NCI-H2081 treated with DMSO at 0.1 percent for 48 hours (cell line): ENCODE measurements at places on chromosomes 4 and X.

GRCh38 chrX:21354725-21355124 lies 19.5 kb upstream of the CNKSR2 start:
- no peak for DNase-seq

DNA sequence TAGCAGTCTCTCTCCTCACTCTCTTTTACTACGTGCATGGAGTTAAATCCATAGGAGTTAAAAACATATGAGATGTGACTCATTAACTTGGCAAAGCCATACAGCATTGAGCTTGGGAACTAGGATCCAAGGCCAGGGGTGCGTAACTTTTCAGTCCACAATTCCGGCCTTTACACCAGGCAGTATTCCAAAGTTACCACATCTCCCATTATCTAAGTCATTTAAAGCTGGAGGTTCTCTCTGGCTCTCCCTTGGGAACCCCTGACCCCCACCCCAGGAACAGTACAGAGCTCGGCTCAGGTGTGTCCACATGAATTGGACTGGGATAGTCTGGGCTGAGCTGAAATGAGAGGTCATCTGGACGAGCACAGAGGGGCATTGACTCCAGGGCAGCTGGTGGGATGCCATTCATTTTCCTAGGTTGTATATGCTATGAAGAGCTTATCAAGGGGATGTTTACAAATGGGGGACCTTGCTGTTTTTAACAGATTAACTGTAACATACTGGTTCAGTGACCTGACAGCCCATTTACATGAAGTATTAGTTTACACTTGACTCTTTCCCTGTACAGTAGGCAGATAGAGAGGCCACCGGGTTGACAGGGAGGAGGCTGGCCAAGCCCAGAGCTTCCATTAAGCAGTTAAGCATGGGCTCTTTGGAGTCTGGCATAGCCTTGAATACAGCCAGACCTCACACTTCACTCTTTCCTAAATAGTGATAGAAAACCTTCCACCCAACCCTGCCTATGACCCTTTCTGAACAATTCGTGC lies 128.8 kb downstream of the RAB28 start:
- DNase-seq: no peak

DNA sequence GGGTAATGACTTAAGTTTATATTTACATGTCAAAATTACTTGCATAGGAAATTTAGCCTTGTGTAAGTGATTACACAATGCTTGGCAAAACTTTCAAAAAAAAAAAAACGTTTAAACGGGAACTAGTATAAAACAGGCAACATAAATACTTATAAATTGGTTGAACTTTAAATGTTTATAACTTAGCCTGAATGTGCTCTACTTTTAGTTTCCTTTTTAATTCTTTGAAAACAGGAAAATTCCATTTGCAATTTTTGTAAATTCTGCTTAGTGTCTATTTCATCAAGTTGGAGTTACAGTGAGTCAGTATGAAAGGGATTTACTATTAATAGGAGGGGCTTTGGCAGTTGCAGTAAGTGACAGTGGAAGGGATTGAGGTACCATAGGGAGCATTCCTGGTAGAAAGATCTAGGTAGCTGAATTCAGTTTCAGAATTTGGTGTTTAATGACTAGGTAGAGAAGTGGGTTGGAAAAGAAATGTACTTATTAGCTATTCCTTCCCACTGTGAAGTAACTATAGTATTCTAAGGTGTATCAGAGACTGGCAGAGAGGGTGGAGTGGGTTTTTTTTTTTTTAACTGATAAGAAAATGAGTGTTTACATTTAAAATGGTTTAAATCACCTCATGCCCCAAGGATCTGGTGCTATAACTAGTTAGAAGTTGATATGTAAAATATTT lies 2.8 kb downstream of the STAG2 start:
- no peak for DNase-seq

- DNase-seq: no peak
These were observed 16.0 kb upstream of the SH3RF1 start for GRCh38 chr4:169286562-169287301.

DNA sequence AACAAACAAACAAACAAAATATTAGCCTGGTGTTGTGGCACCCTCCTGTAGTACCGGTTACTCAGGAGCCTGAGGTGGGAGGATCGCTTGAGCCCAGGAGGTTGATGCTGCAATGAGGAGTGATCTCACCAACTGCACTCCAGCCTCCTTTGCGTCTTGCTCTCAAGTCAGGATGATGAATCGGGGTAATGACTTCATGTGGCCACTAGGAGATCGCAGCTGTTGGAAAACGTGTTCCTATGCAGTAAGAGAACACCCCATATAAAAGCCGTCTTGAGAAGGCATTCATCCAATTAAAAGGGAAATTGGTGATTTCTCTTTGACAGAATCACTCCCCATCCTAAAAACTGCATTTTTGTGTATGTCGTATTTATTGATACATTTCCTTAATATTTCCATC lies 6.9 kb downstream of the CCNB3 start:
- DNase-seq: no peak

DNA sequence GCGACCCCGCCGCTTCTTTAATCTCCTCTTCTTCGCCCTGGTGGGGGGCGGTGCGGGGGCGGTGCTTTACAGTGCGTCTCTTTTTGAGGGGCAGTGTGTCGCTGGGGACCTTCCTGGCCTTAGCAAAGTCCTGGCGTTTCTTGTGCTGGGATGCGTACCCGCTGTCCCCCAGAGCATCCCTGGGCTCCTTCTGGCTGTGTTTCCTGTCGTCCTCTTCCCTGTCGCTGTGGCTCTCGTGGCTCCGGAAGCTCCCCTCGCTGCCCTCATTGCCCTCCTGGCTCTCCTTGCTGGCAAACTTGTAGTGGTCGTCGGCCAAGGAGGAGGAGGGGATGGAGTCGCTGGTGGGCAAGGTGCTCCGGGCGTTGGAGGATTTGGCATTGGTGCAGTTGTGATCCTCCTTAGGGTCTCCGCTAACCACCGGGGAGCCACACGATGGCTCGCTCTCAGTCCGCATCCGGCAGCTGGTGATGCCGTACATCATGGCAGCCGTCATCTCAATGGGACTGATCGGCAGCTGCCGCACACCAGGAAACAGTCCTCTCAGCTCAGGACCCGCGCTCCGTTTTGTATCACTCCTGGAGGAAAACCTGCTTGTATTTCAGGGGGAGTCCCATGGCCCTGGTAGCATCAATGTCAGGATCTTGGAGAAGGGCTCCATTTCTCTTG lies 30.4 kb upstream of the TMSB15A start:
- no peak for DNase-seq

DNA sequence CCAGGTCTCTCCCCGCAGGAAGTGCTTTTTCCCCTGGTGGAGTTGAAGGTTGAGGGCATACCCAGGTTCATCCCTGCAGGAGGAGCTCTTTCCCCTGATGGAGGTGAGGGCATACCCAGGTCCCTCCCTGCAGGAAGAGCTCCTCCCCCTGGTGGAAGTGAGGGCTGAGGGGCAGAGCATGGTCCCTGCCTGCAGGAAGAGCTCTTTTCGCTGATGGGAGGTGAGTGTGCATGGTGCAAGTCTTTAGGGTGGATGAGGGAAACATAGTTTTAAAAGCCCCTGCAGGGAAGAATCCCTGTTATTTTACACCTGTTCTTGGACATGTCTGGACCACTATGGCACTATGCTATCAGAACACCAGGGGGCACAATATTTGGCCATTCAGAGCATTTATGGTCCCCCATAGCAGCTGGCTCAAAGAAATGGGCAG lies 43.7 kb upstream of the PUDP start:
- no peak for DNase-seq

GRCh38 chr4:117420948-117421347 lies 335.6 kb upstream of the TRAM1L1 start:
- DNase-seq: no peak

- DNase-seq: no peak
These were observed 25.0 kb upstream of the DGKK start for GRCh38 chrX:50495616-50496015.

DNA sequence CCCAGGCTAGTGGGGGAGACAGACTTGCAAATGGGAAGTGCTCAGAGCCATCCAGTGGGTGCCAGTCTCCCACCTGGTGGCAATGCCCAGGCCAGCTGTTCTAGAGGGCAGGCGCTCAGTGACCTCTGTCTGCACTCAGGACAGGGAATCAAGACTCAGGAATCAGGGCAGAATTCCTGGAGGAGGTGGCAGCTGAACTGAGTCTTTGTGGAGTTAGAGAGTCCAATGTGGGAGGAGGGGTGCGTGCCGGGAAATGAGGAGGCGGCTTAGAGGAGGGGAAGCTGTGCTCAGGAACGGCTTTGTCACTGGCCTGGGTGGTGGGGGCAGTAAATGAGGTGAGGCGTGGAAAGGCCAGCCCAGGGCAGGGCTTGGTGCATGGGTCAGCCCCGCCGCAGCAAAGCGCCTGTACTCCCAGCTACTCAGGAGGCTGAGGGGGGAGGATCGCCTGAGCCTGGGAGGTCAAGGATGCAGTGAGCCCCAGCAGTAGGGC lies 31.3 kb upstream of the SORCS2 start:
- DNase-seq: no peak

DNA sequence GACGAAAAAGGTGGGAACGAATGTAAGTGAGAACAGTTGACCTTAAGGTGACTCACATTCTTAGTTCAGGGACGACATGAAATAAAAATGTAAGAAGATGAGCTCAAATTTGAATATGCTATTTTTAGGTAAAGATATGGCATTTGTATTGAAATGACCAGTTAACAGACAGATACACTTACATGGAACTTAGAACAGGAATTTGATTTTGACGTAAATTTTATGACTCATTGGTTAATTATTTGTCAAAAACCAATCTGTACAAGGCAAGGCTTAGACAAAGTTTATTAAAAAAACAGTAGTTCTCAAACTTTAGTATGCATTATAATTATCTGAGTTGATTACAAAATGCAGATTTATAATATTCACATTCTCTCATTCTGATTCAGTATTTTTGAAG lies 469.4 kb downstream of the CFAP47 start:
- DNase-seq: no peak

GRCh38 chr4:188175288-188175687 lies 36.0 kb downstream of the TRIML1 start:
- DNase-seq: no peak

- DNase-seq: no peak
These were observed 207.5 kb upstream of the FAM9B start for GRCh38 chrX:9241427-9241826.

DNA sequence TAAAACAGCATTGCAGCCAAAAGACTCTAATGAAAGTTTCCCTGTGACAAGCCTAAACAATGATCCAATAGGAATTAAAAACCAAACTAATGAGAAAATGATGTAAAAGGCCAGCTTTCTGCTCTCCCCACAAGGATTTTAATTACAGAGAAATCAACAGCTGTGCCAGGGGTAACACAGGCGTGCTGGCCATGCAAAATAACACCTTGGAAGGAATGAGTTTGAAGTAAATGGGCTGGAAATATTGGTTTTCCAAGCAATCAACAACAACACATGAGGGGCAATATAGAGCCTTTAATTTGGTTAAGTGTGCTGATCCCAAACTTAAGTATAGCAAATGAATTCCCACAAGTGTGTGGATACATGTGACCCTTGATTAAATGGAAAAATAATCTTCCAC lies 56.9 kb downstream of the NDNF start:
- no peak for DNase-seq

DNA sequence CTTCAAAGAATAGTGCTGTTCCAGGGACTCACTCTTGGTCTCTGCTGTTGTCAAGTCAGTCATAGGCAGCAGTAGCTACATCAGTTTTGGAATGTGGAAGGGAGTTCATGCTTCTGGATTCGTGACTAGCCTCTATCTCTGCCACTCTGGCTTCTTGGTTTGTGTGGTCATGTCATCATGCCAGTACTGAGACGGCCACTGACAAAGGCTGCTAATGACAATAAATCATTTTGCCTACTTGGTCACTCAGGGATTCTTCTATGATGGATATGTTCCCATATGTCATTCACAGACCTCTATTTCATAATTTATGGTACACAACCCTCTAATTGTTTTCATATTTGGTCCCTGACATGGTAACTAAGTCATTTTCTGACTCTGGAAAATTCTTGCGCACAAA lies 450.8 kb upstream of the BOD1L1 start:
- DNase-seq: no peak

DNA sequence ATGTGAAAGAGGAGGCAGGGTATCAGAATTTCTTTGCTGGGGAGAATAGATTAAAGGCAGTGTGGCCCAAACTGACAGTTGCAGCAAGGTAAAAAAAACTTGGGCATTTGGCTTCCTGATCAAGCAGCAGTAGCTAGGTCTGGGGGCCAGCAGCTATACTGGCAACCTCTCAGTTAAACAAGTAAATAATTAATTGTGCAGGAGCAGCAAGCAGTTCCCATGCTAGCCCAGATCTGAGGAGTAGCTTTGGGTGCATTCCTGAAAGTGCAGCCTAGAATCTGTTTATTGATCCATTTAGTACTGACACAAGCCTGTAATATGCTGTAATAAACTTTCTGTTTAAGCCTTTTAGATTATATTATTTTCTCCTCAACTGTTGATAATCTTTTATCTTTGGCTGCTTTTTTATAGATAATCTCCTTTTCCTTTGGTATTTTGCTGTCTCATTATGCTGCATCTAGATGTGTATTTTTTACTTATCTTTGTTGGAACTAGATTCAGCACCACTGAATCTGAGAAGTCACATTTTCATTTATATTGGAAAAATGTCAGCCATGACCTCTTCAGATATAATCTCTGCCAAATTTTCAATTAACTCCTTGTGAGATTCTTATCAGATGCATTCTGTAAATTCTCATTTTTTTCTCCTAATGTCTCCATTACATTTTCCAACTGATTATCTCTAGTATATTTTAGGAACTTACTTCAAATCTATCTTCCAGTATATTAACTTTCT lies 276.3 kb downstream of the STPG2 start:
- no peak for DNase-seq

- DNase-seq: no peak
These were observed 216.5 kb upstream of the AADAT start for GRCh38 chr4:170306208-170306607.

DNA sequence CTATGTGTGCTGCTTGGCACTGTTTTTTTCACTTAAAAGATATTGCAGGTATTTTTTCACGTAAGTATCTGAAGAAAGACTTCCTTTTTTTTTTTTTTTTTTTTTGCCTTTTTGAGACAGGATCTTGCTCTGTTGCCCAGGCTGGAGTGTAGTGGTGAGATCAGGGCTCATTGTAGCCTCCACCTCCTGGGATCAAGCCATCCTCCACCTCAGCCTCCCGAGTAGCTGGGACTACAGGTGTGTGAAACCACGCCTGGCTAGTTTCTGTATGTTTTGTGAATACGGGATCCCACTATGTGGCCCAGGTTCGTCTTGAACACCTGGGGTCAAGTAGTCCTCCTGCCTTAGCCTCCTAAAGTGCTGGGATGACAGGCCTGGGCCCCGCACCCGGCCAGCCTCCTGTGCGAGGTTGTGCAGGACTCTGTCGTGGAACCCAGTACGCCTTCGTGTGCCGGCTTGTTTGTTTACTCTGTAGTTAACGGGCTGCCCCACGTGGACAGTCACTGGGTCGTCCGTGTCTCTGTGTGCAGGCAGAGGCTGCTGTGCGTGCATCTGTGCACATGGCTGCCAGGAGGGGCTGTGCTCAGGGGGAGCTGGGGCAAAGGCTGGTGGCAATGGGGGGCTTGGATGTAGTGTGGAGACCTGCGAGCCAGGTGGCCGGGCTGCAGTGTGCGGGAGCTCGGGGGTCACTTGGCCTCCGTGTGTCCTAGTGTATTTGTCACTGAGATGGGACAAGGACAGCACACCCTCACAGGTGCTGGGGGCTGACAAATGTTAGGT lies 179.5 kb downstream of the ADRA2C start:
- no peak for DNase-seq

DNA sequence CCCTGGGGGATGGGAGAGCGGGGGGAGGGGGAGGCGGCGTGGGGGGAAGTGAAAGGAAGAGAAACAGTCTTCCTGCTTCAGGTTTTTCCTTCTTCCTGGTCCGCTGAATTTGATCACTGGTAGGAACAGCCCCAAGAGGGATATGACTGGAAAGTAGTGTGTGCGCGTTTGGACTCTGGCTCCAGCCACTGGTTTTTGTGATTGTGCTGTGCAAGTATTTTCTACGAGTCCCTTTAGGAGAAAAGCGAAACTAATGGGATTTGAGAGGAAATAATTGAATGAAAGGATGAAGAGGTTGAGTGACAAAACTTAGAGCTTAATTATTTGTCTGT lies 836 bp downstream of the PRRG1 start:
- no peak for DNase-seq
